ENCODE measurements at places on chromosomes 1 and 21.

GRCh38 chr1:154241703-154242351 is 21.1 kb downstream of the UBAP2L start:
- no peak for DNase-seq

GRCh38 chr1:241834733-241835377 is 13.1 kb upstream of the EXO1 start:
- no peak for DNase-seq

- DNase-seq = no peak
Measured at GRCh38 chr1:182998482-182998881, 24.7 kb upstream of the LAMC1 start.

DNA sequence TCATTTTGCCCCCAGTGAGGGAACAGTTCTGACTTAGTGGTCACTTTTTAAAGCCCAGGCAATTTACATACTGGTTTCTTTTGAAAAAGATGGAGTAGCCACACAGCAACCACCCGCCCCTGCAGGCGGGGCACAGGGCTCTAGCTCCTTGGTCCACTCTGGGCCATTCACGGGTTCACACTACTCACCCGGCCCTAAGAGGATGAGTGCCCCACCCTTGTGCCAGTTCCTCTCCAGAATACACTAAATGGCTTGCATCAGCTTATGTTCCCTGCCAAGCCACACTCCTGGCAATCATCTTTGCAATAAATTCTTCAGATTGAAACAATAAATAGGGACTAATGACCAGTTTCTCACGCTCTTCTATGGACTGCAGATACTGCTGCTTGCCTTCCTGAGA is 15.7 kb upstream of the ATP13A2 start:
- no peak for DNase-seq

GRCh38 chr1:29563092-29563491 is 326.8 kb downstream of the PTPRU start:
- no peak for DNase-seq

- DNase-seq = no peak
Measured at GRCh38 chr21:42480736-42481135, 15.3 kb downstream of the RSPH1 start.

DNA sequence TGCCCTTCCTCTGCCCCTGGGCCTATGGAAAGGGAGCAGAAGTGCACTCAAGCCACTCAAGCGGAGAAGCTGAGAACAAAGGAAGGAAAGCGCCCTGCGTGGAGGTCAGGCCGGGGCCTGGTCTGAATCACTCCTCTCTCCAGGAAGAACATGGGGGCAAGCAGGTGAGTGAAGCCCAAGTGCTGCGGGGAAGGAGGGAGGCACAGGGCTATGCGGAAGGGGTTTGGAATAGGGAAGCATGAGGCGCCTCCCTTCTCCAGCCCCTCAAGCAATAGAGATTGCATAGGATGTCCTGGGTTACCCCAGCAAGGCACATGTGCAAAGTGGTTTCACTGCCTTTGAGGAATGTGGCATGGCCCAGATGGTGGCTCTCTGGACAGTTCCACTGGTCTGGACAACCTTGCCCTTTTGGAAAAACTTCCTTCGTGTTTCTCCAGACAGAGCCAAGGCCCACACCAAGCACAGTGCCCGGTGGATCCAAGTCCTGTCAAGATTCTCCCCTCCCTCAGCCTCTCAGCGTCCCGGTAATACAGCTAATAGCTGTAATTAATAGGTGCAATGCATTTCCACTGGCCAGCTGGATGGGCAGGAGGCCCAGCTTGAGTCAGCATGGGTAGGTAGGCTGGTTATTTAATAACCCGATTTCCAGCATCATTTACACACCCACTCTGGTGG is 13.7 kb downstream of the BLACAT1 start:
- DNase-seq = no peak

GRCh38 chr1:204975568-204976235 is 67.3 kb upstream of the CNTN2 start:
- peak; percentile 26 for DNase-seq
